ENCODE measurements at places on chromosomes 12 and 14. TPM values are rescaled to one million over a fixed set of nuclear protein-coding genes. Genes with fewer than 3 reads are reported as not detected.

- peak; percentile 79 for DNase-seq
Observed at GRCh38 chr12:65603438-65604351, 220.6 kb upstream of the HMGA2 start.

DNA sequence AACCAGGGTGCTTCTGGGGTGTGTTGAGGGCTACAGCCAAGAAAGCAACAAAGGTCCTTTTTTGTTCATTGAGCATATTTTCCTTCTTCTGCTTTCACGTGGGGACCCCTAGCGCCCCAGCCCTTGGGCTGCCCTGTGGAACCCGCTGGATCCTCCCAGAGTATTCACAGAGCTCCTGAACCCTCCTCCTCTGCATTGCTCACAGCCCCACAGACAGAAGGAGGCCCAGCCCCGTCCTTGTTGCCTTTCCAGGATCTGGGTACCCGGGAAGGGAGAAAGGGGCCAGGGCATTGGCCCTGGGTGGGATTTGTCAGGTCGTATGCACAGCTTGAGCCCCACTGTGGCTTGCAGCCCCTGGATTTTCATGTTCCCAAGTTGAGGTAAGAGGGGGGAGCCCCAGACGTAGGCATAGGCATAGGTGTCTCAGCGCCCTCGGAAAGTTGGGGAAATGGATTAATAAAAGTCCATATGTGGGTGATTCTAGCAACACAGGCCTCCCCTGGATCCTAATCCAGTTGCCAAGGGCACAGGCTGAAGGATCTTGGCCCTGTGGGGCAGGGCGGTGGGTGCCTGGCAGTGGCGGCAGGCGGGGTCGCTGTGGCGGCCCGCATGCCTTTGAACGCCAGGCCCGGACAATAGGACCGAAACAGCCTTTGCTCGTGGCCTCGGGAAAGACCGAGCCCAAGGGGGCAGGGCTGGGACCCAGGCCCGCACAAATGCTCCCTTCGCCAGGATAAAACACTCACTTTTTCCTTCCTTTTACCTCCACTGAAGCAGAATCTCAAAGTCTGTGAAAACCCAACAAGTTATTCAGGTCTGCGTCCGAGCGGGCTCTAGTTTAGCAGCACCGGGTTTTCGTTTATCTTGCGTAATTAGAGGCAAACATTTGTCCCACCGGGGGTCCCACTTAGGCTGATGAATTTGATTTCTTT is 3.0 kb upstream of the HOXC10 start:
- no peak for DNase-seq

GRCh38 chr14:74645756-74646470 is 33.9 kb upstream of the LTBP2 start:
- DNase-seq: no peak

DNA sequence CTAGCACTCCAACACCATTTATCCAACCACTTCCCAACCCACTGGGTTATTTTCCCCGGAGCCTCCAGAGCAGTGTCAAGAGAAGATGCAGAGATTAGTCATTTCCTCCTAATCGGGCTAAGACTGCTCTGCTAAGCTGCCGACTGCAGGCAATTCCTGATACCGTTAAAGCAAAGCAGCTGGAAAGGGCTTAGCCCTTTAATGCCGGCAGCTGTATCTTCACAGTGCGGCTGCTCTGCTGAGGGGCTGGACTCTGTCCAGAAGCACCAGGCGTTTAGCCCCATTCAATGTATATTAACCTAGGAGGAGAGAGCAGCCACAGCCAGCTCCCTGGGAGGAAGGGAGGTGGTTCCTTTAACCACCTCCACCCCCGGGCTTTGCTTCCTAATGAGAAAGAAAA is 11.1 kb downstream of the AQP6 start:
- DNase-seq: peak; percentile 96

Gene SOCS4
- total RNA-seq: 26.8 TPM

Gene SLCO1A2
- 0.32 TPM for total RNA-seq
